Cerebellar nuclear complex (tissue), 1 donor: ENCODE measurements at places on chromosomes 2 and 18.

DNA sequence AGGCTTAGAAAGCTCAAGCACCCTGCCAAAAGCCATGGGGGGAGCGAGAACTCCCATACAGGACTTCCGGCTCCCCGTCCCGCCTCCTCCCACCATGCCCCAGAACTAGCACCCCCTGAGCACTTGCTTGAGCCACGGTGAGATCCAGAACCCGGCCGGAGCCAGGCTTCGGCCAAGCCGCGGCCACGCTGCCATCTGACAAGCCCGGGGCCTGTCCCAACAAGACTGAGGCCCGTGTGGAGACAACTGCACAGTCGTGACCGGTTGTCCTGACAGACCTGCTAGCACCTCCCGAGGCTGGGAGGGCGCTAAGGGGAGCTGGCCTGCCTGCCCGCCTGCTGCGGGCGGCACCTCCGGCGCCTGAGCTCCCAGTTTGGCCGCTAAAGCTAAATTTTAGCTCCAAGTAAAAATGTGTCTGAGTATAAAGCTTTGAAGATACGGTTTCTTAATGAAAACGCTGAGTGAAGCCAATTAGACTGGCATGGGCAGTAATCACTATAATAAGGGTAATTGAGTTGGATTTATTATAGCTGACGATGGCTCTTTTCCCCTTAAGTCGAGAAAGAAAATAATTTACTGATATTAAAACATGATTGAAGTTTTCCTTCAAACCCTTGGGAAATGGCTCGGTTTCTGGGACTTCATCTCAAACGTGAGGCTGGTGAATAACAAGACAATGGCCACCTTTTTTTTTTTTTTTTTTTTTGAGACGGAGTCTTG lies 78.3 kb upstream of the ODC1 start:
- DNase-seq = no peak

DNA sequence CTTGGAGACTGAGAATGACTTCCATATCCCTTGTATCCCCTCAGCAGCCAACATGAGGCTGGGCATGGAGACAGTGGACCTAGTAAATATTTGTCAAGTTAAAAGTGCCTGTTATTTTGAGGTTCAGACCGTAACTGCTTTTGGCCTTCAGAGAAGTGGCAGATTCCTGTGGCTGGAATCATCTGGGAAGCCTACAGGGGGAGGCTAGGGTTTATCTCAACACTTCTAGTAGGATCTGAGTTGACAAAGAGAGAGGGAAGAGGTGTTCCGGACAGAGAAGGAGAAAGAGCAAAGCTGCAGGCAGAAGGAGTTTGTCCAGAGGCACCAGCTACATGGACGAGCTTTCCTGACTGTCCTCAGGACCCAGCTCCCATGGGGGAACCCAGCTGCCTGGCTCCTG lies 27.0 kb downstream of the SLC14A2 start:
- DNase-seq = no peak

DNA sequence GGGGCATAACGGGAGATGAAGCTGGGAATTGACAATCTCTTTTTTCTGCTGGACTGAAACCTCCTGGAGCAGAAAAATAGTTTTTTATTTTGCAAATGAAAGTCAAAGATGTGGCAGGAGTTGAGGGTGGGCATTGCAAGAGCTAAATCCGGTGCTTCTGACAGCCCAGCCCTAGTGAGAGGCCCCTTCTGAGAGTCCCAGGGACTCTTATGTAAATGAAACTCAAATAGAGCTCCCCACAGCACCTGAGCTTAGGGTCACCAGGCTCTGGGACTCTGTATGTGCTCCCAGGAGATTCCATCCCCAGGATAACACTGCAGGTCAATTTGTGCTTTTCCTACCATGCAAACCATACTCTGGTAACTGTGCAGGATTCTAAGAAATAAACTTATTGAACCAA lies 192.8 kb downstream of the ANKRD30B start:
- DNase-seq = no peak

DNA sequence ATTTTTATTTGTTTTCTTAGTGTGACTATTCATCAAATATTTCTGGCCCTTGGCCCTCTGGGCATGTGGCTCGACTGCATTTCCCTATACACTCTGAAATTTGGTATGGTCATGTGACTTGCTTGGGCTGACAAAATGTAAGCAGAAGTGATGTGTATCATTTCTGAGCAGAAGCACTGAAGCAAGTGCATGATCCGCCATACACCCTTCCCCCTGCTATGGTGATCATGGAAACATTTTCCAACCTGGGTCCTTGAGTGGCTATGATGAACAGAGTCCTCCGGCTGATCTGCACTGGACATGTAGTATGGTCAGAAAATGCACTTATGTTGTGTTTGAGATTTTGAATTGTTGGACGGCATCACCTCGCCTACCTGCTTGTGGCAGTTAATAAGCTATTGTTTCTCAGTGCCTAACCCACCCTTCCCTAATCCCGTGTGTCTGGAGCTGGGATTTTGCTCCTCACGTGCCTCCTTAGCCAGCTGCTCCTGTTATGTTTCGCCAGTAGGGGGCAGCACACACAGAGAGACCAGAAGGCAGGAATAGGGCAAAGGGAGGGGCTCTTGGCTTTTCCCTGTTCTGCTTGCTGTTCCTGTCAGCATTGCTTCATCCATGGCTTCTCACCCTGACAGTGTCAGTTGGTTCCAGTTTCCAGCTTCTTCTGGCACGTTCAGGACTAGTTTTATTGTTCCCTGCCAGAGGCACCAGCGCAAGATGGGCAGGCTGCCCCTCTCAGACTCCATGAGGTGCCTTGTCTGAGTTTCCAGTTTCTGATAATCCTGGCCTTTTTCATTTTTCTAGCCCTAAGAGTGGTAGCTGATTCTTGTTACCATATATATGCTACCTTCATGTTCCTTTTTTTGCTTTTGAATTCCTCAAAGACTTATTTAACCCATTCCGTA lies 207.4 kb downstream of the ARL6IP6 start:
- no peak for DNase-seq

- no peak for DNase-seq
Observed at GRCh38 chr2:197869501-197870111, 65.2 kb downstream of the PLCL1 start.

DNA sequence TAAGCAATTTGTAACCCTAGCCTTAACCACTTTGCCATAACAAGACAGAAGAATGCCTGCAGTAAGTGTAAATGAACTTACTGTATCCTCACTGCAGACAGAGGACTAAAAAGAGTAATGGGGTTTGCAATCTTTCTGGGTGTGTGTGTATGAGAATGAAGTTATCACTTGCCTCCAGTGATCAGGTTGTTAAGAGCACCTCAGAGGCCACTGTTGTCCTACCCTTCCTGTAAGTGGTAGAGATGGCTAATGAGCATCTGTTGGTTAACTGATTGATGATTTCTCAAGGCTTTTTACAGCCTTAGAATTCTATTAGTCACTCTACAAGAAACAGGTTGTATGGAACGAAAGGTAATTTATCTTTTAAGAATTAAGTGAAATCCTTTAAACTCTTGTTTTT lies 27.6 kb upstream of the GTF2A1L start:
- no peak for DNase-seq

DNA sequence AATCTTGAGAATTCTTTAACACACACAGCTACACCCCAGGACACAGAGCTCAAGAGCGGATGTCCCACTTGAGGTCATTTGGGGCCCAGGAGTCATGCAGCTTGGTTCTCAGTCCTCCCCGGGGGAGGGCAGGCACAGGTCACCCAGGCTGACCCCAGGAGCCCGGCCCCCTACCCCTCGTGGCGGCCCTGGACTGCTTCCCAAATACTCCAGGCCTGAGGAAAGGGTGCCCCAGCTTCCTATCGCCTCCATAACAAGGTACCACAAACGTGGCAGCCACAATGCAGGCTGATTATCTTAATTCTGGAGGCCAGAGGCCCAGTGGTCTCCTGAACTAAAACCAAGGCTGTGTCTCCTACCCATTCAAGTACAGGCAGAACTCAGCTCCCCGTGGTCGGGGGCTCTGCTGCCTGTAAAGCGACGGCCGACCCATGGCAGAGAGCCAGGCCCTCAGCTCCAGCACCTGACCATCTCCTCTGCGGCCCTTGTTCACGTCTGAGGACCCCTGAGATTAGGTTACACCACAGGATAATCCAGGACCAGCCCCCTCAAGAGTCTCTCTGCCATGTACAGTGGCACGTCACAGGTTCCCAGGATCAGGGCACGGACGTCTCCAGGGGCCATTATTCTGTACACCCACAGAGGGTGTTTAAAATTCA lies 10.5 kb downstream of the SLC66A2 start:
- no peak for DNase-seq

DNA sequence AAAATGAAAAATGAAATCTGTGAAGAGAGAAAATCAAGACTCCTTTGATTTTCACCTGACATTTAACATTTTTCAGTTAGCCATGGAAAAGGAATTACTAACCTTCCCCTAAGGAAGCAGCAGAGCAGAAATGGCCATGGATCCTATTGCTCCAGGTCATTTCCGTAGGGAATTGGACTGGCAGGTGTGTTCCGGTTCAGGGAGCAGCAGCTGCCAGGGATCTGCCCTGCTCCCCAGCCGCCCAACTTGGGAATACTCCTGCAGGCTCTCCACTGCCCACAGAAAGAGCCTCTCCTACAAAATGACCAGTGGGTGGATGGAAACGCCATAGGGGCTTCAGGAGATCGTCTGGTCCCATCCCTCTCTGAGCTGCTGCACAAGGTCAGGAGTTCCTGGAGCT lies 86.0 kb upstream of the MAPK4 start:
- DNase-seq = no peak

- DNase-seq = no peak
Observed at GRCh38 chr2:72475246-72475645, 327.6 kb upstream of the CYP26B1 start.
